Activated CD4-positive, alpha-beta T cell treated with anti-CD3 and anti-CD28 coated beads for 4 hours (primary cell): ENCODE measurements at places on chromosomes 4 and X.

DNA sequence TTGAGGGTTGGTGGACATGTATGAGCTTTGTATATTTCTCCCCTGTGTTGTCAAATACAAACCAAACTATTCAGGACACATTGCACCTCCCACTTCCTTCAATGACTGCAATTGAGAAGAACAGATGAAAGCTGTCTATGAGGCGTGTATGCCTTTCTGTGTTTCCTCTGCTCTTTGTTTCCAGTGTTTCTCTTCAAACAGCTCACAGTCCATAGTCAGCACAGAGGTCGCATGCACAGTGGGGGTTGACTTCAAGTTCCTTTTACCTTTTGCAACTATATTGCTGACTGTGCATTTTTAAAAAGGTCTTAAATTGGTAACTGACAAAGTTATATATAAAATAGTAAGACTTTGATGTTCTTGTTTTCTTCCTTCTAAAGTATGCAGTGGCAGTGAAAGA is 957.8 kb downstream of the C4orf33 start:
- no peak for DNase-seq

GRCh38 chr4:147123146-147123545 is 177.5 kb upstream of the TTC29 start:
- DNase-seq, result no peak

GRCh38 chr4:23483320-23483960 is 406.4 kb downstream of the PPARGC1A start:
- DNase-seq, result no peak

- DNase-seq, result no peak
Measured at GRCh38 chr4:37747772-37748330, 61.7 kb upstream of the RELL1 start.

DNA sequence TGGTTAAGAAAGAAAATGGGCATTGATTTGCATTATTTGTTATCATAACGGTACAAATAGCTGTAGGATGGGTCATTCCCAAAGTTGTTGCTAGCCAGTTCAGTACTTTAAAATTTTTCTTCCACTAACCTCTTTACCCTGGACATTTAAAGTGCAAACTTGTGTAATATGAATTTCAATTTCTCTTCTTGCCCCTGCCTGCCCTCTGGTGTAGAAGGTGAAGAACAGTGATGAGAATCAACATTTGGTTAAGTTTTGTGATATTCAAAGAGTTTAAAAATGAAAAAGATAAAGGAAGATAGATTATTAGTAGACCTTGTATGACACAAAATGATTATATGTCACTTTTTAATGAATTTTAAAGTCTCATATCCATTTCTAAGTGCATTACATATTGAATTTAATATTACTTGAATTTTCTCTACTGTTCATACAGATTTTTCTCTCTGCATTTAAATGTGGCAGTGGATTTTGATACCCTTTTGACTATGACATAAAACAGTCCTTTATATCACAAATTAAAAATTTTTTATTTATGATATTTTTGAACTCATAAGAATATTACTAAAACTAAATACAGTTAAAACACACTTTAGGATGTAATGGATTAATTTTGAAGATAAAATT is 337.7 kb downstream of the BMPR1B start:
- no peak for DNase-seq

- no peak for DNase-seq
Measured at GRCh38 chr4:152166567-152166966, 369.3 kb downstream of the FBXW7 start.

- peak; percentile 52 for DNase-seq
Measured at GRCh38 chrX:56733459-56734046, 4.5 kb downstream of the NBDY start.

DNA sequence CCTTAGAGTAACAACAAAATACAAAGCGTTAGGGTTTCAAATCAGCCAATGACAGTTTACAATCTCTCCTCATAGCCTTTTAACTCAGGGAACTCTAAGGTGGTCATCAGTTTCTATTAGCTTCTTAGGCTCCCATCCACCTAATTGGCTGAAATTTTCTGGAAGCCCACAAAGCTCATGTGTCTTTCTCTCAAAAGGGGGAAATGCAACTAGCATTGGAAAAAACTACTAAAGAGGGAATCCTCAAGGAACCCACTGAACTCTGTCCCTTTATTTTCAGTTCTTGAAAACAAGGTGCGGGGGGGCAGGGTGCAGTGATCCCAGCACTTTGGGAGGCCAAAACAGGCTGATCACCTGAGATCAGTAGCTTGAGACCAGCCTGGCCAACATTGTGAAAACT is 56.4 kb downstream of the PDGFC start:
- no peak for DNase-seq

DNA sequence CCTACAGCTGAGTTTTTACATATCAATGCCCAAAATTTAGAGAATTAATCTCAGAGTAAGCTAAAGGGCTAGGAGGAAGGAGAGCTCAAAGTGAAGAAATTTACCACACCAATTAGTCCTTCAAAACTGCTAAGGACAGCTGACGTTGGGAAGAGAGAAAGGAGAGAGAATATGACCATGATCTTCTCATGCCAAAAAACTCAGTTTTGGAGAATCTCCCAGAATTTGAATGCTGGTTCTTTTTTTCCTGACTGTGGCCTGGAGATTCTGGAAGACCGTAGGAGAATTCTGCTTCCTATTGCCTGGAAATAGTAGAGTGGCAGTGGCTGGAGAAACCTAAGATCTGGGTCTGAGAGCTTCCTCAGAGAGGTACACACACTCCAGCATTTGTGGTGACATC is 834.4 kb upstream of the SLIT2 start:
- no peak for DNase-seq

- DNase-seq, result no peak
Measured at GRCh38 chr4:151679231-151679630, 81.6 kb downstream of the GATB start.

DNA sequence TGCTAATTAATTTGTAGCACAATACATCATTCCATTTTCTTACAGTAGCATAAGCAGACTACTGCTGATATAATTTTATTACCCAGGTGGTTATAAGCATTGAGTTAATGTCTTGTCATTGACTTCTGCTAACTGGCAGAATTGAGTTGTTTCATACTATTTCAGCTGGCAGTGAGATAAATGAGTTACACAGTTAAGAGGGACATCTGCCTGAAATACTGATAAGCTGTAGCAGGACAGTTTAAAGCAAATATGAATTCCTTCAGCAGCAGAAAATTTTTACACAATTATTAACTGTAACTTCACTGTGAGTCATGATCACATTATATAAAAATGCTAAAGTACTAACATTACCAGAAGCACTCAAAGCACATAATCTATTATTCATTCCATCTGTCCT is 326.8 kb downstream of the INPP4B start:
- DNase-seq, result no peak

DNA sequence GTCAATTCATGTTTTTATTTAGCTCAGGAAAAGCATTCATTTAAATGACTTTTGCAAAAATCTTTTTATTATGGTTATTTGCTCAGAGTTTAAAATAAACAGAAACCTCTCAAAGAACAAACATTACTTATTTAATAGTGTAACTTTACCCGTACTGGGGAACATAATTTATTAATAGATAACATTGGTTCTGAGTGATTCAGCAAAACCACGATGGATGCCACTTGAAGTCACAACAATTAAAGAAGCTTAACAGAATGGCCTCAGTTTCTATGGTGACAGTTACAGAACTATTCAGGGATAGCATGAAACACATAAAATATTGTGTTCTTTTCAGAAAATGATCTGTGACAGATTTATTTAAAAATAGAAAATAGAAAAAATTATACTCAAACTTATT is 368.7 kb downstream of the CCSER1 start:
- DNase-seq, result no peak

GRCh38 chrX:22392133-22392948 is 119.6 kb downstream of the CBLL2 start:
- no peak for DNase-seq

- no peak for DNase-seq
Measured at GRCh38 chrX:96591421-96591820, 93.2 kb upstream of the DIAPH2 start.

DNA sequence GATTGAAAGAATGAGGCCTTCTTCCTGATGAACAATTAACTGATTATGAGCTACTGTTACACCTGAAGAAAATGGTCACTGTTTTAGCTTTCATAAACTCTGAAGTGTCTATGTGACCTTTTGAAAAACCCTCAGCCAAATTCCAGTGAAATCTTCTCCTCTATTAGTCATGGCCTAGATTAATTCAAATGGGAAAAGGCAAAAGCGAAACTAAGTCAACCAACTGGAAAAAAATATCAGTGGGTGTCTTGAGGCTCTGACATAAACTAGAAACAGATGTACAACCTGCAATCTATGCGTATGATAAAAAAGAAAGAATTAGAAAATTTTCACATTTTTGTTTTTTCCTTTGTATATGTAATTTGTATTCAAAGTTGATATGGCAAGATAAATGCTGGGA is 169.4 kb upstream of the BANK1 start:
- DNase-seq, result no peak

DNA sequence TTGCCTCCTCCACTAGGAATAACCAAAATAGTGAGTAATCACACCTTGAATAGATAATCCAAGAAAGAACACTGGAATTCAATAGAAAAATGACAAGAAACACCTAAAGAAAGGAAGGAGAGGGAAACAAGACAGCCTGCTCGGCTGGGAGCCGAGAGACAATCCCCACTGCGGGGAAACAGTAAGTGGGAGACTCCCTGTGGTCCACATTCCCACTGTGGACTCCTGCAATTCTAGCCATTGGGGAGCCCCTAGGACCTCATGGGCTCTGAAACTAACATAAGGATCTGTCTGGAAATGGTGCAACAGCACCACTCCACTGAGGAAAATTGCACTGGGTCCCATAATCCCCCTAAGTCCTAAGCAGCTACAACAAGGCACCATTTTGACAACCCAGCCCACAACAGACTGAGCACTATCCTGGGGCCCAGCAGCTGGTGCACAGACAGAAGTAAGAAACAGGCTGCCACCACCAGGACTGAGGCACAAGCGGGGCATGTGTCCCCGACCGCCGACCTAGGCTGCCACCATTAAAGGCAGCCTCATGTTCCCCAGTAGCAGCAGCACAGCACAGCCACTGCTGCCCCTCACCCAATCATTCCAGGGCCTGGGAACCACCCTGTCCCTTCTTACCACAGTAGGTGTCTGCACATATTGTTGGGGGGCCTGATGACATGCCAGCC is 14.2 kb downstream of the LRBA start:
- DNase-seq, result no peak

DNA sequence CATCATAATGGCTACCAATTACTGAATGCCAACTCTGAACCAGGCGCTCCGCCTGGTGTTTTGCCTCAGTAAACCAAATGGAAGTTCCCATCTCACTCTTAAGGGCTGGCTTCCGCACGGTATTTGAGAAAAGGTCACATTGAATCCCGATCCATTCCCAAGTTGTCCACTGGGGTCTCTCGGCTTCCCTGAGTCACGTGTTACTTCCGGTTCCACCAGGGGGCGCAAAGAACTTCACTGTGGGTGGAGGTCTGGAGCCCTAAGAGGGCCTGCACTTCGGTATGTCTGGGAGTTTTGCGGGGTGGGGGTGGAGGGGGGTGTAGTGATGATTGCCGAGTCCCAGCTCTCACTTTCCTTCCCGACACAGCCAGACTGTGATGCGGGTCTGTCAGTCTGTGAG is 13.4 kb upstream of the NHS start:
- no peak for DNase-seq
